ENCODE measurements at places on chromosomes 5 and 9. TPM values are rescaled to one million over a fixed set of nuclear protein-coding genes. Genes with fewer than 3 reads are reported as not detected.

The ZBED3 gene
- 0.28 TPM for total RNA-seq

The COL15A1 gene
- total RNA-seq, result 1.9 TPM

The CNTFR gene
- total RNA-seq, result not detected

The GPR150 gene
- under 0.01 TPM for total RNA-seq

The POMT1 gene
- total RNA-seq, result 24.2 TPM

The NKD2 gene
- not detected for total RNA-seq

The SCGB3A2 gene
- not detected for total RNA-seq

The SPATA31D4 gene
- total RNA-seq, result not detected

The DOCK8 gene
- total RNA-seq, result not detected

The KCNT1 gene
- not detected for total RNA-seq

The MZB1 gene
- not detected for total RNA-seq

The DNAJB5 gene
- 14.9 TPM for total RNA-seq

The DMRT1 gene
- total RNA-seq, result under 0.01 TPM

The FIBCD1 gene
- 1.1 TPM for total RNA-seq

The ITK gene
- total RNA-seq, result not detected

The KDM3B gene
- total RNA-seq, result 36.7 TPM

The CCDC192 gene
- not detected for total RNA-seq

The C5orf24 gene
- 29.8 TPM for total RNA-seq

The CXXC5 gene
- total RNA-seq, result 24.9 TPM

The MYORG gene
- 0.56 TPM for total RNA-seq

The LCN2 gene
- total RNA-seq, result not detected

The SPATA6L gene
- 0.28 TPM for total RNA-seq

The ZFP2 gene
- total RNA-seq, result 0.56 TPM

The MED27 gene
- 51.9 TPM for total RNA-seq

The CD274 gene
- total RNA-seq, result 29.4 TPM

The SLC2A8 gene
- total RNA-seq, result 6.4 TPM

The GLIPR2 gene
- 37.8 TPM for total RNA-seq

The PAXX gene
- total RNA-seq, result 4.4 TPM

The EGFLAM gene
- total RNA-seq, result 1.1 TPM

The NIM1K gene
- total RNA-seq, result 0.56 TPM

The WDR36 gene
- total RNA-seq, result 87.8 TPM

The IL4 gene
- not detected for total RNA-seq

The BARHL1 gene
- total RNA-seq, result not detected

The CTNND2 gene
- not detected for total RNA-seq

All from IMR-90 (cell line).